ENCODE measurements at places on chromosomes 4 and X.

- peak; percentile 97 for DNase-seq
Measured at GRCh38 chr4:107896158-107896645, 35.1 kb upstream of the CYP2U1 start.

GRCh38 chr4:152278172-152278504, 257.8 kb downstream of the FBXW7 start:
- DNase-seq: no peak

GRCh38 chrX:71492231-71493065, 40.5 kb upstream of the OGT start:
- DNase-seq: peak; percentile 24

GRCh38 chr4:88820698-88821415, 123.2 kb upstream of the NAP1L5 start:
- no peak for DNase-seq

- DNase-seq: no peak
Measured at GRCh38 chr4:81620442-81620841, 148.7 kb upstream of the RASGEF1B start.

- no peak for DNase-seq
Measured at GRCh38 chrX:96027407-96027806, 657.2 kb upstream of the DIAPH2 start.

- DNase-seq: peak; percentile 65
Measured at GRCh38 chr4:2284934-2285612, 23.2 kb upstream of the MXD4 start.

GRCh38 chrX:119410854-119411253, 11.7 kb downstream of the SLC25A43 start:
- DNase-seq: no peak

GRCh38 chrX:111159232-111159631, 63.2 kb downstream of the PAK3 start:
- no peak for DNase-seq

GRCh38 chr4:75432683-75433082, 81.5 kb downstream of the RCHY1 start:
- peak; percentile 58 for DNase-seq

DNA sequence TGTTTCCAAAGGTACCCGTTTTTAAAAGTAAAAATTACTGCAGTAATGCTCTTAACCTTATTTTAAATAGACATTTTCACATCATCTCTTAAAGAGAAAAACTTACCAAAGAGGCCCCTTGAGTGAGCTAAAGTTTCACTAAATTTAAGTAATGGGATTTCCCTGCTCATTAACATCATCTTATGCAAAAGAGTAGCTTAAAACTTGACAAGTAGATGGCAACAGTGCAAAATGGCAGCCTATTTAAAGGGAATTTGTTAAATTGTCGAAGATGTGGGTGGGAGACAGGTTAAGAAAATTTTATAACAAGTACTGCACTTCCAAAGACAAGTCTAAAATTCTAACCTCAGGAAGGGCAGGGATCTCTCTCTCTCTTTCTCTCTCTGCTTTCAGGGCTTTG, 271.7 kb upstream of the LDB2 start:
- DNase-seq: no peak

DNA sequence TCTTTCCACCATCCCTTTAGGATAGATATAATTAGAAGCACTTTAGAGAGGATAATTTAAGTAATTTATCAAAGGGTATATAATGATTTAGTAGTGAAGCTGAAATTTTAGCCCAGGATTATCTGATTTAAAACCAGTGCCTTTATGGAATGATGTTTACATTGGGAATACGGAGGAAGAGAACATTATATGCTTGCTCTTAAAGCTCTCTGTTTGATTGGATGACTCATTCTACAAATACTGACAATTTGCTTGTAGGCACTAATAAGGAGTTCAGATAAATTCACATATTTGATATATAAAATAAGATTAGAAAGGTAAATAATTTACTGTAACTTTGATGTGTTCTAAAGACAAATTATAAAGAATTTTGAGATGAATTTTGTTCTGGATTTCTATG, 84.7 kb downstream of the SH3BGRL start:
- no peak for DNase-seq

DNA sequence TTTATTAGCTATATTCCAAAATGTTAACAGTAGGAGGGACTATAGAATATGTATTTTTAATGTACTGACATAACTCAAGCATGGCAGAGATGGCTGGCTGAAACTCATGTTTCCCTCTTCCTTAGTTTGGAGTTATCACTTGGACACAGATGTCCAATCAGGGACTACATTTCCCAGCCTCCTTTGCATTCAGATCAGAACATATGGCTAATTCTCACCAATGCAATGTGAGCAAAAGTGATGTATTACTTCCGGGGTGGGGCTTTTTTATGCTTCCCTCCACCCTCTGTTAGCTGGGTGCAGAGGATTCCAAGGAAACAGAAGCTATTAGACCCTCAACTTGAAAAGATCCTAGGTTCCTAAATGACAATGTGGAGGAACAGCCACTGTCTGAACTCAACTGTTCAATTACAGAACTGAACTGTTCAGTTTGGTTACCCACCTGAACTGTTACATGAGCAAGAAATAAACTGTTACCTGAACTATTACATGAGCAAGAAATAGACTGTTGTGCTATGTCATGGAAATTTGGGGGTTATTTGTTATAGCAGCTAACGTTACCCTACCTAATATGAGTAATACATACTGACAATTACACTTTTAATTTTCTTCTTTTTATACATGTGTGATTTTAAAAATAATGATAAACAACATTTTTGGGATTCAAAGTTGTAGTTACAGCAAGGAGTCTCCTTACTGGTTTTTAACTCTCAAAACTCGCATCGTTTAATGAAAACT, 29.6 kb upstream of the ERVMER34-1 start:
- peak; percentile 25 for DNase-seq

GRCh38 chrX:16081357-16081756, 42.0 kb upstream of the GRPR start:
- DNase-seq: no peak

GRCh38 chr4:93433840-93434239, 394.7 kb upstream of the ATOH1 start:
- DNase-seq: no peak

GRCh38 chr4:106201373-106201772, 114.6 kb downstream of the TBCK start:
- peak; percentile 36 for DNase-seq

DNA sequence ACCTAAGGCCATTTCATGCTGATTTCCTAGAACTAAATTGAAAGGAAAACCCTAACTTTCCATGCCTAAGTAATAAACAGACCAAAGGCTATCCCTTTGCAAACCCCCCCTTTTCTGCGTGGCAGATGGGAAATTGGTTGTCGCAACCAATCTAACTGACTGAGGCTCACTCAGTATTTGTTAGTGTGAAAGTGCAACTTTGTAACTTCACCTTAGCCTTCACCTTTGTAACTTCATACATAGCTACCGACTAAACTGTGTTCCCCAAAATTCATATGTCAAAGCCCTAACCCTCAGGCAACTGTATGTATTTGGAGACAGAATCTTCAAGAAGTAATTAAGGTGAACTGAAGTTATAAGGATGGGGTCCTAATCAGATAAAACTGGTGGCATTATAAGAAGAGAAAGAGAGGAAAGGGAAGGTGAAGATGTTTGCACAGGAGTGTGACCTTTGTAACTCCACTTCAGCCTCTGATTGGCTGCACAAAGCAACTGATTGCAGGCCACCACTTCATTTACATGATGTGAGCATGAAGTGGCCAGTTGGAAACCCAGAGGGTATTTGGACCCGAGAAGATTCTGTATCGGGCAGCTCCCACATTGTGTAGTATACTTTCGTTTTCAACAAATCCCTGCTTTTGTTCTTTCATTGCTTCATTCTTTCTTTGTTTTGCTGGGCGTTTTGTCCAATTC, 4.9 kb upstream of the TMEM33 start:
- DNase-seq: no peak

DNA sequence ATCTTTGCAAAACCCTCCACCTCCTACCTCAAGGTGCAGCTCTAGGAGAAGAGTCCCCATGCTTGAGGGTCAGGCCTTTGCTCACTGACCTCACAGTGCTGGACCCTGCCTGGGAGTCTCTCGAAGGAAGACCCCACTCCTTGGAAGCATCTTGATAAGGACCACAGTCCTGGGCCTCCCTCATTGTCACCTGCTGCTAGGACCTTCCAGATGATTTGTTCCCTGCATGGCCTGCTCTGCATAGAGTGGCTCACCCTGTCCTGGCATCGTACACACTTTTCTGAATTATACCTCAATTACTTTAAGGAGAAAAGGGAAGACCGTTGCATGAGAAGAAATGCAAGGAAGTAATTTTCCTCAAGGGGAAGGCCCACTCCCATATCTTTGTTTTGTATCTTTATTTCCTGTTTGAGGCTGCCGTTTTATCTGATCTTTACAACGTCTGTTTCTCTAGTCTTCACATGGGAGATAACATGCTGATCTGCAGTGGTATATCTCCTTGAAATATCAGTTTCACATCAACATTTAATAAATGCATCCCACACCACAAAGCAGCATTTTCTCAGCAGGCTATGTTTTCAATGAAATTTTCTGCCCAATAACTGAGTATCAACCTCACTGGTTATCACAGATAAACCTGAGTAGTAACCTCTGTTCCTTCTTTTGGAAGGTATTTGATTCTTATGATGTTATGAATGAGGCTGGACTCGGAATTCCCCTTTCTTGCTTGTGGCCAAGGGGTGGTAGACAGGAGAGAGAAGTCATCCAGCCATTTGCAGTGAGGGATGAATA, 15.0 kb upstream of the AKAP17A start:
- no peak for DNase-seq

GRCh38 chrX:118677318-118677717, 50.1 kb upstream of the IL13RA1 start:
- no peak for DNase-seq

DNA sequence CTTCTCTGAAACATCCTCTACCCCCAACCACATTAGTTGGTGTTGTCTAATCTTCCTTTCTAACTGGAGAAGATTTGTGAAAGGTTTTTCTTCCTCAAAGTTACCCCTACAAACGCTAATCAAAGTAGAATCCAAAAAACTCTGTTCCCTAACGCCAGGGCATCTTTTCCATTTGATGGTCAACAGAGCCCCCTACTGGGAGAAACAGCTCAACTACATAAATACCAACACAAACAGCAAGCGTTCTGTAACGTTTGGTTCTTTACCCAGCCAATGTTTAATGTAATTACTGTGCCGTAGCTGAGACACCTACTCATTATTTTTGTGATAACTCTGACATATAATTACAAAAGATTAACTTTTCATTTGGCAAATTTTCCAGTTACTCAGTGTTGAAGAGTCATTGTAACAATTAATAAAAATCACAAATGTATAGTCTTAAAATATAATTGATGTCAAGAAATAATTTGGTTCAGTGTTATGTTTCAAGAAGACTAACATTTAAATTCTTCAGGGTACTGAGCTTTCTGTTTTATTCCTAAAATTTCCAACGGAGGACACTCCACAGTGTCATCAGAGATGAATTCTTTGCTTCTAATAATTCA, 94.9 kb upstream of the TBC1D9 start:
- peak; percentile 66 for DNase-seq

DNA sequence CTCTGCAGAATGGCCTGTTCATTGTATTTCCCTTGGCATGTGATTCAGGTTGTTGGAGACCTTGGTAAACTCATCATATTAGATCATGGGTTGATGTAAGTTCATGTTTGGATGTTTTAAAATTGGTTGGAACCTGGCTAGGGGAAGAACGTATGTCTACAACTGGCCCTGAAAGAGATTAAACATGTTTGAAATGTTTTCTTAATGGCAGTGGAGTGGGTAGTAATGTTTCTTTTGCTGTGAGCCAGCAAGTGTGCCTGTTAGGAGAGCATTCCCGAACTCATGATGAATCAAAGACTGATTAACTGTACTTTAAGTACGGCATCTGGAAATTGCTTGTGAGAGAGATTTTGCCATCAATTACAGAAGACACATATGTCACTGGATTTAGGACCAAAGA, 44.5 kb upstream of the SLC4A4 start:
- DNase-seq: peak; percentile 28

DNA sequence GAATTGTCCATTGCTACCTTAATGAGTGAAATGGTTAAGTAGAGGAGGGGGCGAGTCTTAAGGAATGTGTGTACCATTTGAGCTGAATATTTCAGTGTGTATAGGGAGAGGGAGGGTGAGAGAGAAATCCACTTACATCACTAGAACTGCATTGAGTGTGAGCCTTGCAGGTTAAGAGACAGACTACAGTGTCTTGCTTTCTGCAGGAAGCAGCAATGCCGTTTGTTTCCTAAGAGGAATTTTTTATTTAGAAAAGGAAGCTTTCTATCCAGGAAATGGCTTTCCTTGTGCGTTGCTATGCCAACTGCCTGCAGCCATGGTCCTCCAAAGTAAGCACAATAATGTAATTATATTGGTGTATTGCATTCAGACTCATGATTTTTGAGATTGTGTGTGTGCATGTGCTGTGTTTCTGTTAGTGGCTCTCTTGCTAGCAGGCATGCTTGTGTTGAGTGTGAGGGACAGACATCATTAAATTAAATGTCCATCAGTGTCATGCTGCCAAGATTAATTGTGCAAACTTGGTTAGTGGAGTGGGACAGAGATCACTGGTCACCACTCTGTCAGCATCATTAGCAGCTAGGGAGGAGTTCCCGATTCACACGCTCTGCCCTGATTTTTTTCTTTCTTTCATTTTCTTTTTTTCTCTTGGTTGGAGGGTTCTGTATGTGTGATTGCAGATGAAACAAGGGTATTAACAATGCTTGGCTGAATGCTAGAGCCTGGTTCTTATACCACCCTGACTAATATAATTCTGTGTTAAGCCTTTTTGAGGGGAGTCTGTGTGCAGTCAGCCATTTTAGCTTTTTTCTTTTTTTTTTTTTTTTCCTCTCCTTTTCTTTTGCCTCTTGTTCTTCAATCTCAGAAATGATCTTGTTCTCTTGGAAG, 164.3 kb downstream of the RAPGEF2 start:
- DNase-seq: peak; percentile 16

GRCh38 chr4:78661921-78662521, 110.5 kb downstream of the ANXA3 start:
- peak; percentile 19 for DNase-seq
